Astrocyte of the spinal cord (primary cell): ENCODE measurements at places on chromosomes 3 and 15.

DNA sequence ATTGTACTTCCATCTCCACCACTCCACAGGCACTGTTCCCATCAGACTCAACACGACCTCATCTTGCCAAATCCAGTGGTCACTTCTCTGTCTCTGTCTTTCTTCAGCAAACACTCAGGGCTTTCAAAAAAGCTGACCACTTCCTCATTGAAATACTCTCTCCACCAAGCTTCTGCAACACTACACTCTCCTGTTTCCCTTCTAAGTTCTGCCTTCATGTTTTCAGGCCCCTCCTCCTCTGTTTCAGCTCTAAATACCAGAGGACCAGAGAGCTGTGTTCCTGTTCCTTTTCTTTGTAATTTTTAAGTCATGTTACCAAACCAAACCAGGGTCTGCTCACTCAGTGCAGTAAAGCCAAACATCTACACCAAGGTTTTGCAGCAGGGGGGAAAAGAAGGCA, 33.8 kb upstream of the ACP3 start:
- DNase-seq: peak; percentile 6

DNA sequence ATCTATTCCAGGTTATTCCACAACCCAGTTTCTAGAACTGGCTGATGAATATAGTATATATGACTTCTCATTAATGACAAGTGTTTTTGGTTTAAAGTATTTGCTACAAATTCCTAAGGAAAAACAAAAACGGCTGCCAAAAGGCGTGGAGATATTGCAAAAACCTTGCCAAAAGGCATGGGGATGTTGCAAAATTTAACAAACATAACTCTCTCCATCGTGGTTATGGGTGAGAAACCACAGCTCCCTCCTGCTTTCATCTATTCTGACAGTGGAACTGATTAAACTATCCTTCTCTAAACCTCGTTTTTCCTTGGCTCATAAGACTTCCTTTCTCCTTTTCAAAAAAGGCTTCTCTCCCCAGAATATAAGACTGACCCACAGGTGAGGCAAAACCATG, 342.0 kb upstream of the PDZRN3 start:
- no peak for DNase-seq

DNA sequence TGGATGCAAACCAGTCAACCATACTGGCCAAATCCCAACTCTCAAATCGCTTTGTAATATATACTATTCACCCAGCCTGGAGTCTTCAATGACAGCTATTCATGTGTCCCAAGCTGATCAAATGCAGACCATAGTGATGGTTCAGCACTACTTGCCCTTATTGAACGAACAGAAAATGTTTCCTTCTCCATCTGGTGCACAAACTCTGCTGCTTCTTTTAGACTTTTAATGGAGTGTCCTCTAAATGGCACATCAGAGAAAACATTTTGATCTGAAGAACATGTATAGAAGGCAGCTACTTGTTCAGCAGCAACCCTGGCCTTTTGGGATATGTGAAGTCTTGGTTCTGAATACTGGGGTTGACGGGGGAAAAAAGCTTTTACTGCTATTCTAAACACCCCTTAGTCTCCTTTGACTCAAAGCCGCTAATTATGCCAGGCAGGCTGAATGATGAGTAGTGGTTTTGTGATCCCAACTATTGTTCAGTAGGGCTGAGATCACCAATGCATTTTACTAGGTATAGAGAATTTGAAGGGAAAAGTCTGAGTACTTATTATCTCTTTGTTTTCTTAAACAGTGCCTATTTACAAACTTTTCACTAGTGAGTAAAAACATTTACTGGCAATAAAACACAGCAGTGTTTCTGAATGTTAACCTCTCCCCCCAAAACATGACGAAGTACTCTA, 781.2 kb downstream of the ROBO1 start:
- no peak for DNase-seq

- no peak for DNase-seq
Measured at GRCh38 chr3:31187380-31187779, 292.9 kb upstream of the GADL1 start.

- no peak for DNase-seq
Measured at GRCh38 chr3:65617209-65617608, 421.5 kb downstream of the MAGI1 start.

- peak; percentile 59 for DNase-seq
Measured at GRCh38 chr3:118882353-118882947, 152.2 kb downstream of the IGSF11 start.

DNA sequence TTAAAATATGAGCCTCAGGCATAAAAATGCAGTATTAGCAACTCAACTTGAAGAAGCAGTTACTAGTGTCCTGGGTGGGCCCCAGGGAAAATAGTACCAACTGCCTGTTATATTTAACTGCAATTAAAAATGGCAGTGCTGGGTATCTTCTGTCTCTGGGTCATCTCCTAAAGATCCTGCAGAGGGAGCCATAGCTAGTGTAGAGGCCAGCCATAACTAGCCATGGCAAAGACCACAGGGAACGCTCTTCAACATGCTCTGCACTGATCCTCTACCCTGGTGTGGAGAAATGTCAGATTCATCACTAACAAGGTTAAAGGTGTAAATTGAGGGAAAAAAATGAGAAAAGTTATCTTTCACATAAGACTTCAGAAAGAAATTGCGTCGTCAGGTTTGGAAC, 181.3 kb downstream of the SNRPN start:
- no peak for DNase-seq

GRCh38 chr15:98794748-98795147, 146.4 kb downstream of the IGF1R start:
- DNase-seq: no peak

DNA sequence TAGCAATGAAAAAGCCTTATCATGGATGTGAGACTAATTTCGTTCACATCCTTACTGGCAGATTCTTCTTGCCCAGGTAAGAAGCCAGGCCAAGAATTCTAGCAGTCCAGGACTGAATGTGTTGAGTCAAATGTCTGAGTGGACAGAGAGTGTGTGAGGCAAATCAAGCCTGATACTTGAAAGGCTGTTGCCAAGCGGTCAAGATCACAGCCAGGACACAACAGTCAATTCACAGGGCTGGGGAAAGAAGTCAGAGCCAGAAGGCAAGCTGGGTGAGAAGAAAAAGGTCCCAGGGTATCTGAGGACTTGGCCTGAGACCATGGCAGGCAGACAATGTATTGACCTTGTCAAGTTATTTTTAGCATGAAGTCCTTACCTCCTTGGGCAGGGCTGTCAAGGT, 301.3 kb downstream of the ZNF385D start:
- no peak for DNase-seq

DNA sequence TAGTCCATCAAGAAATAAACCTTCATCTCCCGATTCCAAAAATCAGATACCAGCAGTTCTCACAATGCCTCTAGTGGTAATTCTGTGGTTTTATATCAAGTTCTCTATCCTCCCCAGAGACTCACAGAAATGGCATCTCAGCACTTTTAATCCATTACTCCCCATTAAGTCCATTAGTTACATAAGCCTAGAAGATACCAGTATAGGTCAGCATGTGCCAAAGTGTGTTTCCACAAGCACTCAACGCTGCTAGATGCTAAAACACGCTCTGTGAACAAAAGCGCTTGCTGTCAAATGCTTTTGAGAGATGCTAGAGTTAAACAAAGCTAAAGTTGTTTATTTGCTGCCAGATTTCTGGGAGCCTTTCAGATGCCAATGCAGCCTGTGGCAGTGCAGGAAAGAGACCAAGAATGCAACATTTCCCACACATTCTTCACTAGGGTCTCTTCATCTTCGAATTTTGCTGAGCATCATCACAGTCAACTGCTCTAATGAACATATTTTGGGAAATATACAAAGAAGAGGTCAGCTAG, 918.8 kb upstream of the CFAP20DC start:
- DNase-seq: no peak

GRCh38 chr3:31014317-31015040, 120.0 kb upstream of the GADL1 start:
- DNase-seq: peak; percentile 22

GRCh38 chr3:128991355-128991895, 2.5 kb downstream of the CFAP92 start:
- no peak for DNase-seq

DNA sequence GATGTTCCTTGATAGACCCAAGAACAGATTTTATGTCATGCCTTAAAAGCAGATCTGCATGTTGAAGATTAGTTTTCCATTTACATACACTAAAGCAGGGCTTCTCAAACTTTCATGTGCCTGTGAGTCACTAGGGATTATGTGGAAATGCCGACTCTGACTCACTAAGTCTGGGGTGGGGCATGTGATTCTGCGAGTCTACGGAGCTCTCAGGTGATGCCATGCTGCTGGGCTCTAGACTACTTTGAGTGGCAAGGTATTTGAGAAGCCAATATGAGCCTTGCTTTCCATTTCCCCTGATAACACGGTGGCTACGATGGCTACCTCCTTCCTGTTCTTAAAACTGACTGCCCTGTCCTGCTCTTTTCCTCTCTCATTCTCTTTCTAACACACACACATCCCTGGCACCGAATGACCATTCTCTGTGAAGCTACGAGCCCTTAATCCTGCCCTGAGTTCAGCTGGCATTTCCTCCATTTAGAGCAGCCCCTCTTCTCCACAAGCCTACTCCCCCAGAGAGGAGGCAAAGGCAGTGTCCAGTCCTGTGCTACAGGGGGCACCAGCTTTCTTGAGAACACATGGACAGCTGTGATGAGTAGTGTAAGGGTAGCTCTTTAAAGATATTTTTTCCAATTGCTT, 39.7 kb upstream of the PYGO1 start:
- peak; percentile 86 for DNase-seq

- DNase-seq: peak; percentile 89
Measured at GRCh38 chr15:25670025-25670554, 193.0 kb downstream of the ATP10A start.

DNA sequence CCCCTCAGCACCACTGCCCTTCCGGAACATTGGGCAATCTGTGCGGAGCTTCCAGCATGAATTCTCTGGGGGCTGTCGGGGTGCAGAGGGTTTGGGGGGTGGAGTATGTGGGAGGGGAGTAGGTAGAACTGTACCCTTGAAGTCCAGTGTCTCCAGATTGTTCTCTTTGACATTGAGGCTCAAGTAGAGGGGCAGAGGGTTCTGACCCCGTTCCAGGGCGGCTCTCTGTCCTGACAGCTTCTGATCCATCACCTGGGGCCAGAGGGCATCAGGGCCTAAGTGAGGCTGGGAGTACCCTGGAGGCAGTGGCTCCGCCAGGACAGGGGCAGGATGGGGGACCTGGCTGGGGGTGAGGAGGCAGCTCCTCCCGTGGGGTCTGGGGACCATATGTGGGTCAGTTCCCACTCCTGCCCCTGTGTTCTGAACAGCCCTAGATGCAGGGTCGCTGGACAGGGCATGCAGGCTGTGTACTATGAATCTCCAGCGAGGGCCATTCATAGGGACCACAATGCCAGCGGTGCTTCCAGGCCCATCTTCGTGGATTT, 22.1 kb downstream of the PLA2G4D start:
- no peak for DNase-seq

DNA sequence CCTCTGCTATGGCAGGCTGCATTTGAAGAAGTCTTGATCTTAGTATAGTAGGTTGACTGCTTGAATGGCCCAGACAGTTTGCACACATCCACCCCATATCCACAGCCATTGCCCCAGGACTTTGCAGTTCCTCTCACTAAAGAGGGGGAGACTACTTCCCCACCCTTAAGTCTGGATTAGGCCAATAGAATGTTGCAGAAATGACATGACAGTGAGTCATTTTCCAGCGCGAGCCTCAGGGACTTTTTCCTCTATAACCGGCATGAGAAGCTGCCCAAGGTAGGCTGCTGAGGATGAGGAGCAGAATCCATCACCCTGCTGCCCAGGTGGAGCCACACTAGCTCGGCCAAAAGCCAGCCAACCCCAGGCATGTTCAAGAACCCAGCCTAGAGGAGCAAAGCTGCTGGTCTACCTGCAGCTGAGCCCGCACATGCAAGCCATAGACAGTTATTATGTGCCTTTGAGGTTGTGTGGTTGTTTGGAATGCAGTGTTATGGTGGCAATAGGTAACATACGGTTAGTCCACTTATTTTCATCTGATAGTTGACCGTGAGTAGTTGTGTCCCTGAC, 113.9 kb downstream of the TLE3 start:
- no peak for DNase-seq

GRCh38 chr3:16477056-16477455, 36.4 kb downstream of the RFTN1 start:
- peak; percentile 61 for DNase-seq

GRCh38 chr3:14199641-14200040, 21.0 kb downstream of the LSM3 start:
- DNase-seq: no peak

GRCh38 chr3:12532182-12532581, 13.1 kb downstream of the MKRN2OS start:
- DNase-seq: no peak

- peak; percentile 12 for DNase-seq
Measured at GRCh38 chr15:52765785-52766184, 24.4 kb downstream of the ONECUT1 start.

DNA sequence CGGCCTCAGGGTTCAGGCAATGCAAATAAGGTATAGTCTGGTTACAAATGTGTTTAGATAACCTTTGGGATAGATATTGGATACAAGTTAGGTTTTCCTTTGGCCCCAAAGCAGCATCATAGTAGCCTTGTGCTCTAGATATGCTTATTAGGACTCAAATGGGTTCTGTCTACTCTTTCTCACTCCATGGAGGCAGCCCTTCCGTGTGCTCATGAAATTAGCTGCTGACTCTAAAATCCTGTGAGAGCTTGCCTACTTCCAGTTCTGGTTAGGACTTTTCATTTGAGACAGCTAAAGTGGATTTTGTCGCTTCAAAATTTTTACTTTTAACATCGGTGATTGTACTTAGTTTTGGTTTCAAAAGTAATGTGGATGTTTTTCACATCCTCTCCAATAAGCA, 1.6 kb downstream of the CDV3 start:
- no peak for DNase-seq

DNA sequence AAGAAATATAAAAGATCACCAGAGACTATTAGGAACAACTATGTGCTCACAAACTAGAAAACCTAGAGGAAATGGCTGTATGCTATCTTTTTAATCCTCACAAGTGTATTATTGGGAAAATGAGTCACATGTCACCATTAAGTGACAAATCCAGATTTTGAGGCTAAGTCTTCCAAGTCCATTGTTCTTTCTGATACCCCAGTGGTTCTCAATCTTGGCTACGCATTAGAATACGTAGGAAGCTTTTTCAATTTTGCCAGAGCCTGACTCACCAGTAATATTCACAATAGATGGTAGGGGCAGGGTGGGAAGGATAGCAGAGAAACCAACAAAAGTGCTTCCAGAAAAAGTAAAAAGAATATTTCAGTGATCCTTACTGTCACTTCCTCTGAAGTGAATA, 117.0 kb downstream of the FILIP1L start:
- DNase-seq: peak; percentile 32

- DNase-seq: peak; percentile 9
Measured at GRCh38 chr3:16606398-16606797, 1.2 kb upstream of the DAZL start.

GRCh38 chr15:32867313-32867626, 149.5 kb downstream of the GREM1 start:
- peak; percentile 86 for DNase-seq
